NCI-H1694 treated with DMSO at 0.1 percent for 48 hours (cell line): ENCODE measurements at places on chromosomes 6 and 20.

DNA sequence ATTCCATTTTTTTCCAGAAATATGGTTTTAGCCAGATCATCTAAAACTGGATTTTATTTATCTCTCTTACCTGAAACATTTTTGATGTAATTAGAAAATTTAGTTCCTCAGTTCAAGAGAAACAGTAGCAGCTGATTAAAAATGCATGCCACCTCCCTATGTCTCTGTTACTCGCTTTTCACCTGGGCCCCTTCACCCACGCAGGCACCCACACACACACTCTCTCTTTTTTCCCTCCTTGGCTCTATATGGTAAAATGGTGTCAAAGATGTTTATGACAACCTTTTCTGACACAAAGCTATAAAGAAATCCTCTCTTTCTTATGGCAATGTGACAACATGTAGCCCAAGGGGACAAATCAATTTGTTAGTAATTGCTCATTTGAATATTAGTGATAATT, 5.8 kb upstream of the SGK1 start:
- DNase-seq, result no peak

GRCh38 chr20:1301031-1301529, 27.9 kb downstream of the SDCBP2 start:
- DNase-seq, result no peak

DNA sequence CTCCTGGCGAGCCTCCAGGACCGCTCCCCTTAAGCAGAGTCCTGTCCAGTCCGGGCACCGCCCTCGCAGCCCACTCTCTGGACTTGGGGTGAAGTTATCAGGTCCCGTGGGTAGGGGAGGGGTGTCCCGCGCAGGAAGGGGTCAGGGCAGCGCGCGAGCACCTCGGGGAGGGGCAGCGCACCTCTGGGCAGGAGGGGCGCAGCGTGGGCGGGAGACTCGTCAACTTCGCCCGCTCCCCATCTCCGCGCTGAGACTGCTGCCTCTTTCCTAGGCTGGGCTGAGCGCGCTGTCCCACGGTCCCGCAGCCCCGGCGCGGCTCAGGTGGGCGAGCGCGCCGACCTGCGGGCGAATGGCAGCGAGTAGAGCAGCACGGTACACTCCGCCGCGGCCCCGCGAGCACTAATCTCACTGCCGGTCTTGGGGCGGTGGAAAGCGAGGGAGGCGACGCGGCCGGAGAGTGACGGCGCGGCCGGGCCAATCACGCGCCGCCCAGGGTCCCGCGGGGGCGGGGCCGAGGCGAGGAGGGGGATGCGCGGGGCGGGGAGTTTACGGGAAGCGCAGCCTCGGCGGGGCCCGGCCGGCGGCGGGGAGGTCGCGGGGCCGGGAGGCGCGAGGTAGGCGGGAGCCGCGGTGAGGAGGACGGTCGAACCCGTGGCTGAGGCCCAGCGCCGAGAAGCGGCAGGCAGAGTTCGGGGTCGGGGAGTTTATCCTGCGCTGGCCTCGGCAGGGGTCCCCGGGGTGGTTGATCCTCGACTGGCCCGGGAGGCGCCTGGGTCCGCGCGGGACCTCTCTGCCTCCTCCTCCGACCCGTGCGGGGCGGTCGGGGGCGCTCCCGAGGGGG, at the start of gene MAN1A1:
TSS of gene MAN1A1 (minus strand) at position 401 of the 841 bp plus-strand sequence. CDS start 696 bp downstream, outside the sequence.
- DNase-seq, result peak; percentile 49

GRCh38 chr6:127538750-127539264, 19.7 kb upstream of the MTCL3 start:
- no peak for DNase-seq

- no peak for DNase-seq
These were observed 501.2 kb downstream of the MMUT start for GRCh38 chr6:48961781-48962415.

DNA sequence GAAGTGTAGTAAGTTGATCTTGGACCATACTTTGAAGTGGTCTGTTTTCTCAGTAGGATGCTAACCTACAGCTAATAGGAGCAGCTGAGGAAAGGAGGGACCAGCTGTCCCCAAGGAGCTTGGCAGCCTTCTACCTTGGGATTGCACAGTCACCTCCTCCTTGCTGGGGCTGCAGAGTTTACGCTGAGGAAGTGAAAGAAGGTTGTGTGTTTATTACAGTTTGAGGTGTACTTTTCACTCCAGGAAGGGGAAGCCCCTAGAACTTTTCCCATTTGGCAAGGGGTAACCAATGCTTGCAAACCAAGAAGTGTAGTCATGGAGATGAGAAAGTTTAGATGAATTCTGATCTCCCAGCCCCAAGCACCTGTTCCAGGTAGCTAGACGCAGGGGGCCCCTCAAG, 58.8 kb downstream of the BMP6 start:
- DNase-seq, result no peak

DNA sequence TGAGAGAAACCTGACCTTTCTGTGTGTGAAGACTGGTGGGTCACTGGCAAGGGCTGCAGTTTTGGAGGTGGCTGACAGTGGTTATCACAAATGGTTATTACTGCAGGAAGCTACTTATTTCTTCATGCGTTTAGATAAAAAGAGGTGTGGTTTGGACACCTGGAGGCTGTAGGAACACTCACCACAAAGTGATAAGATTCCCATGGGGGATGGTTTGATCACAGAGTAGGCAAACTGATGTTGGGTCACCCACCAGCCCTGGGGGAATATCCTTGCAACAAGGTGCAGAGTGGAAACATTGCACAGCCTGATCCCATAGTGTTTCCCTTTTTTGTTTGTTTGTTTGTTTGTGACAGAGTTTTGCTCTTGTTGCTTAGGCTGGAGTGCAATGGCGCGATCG, 33.9 kb upstream of the RNGTT start:
- no peak for DNase-seq

DNA sequence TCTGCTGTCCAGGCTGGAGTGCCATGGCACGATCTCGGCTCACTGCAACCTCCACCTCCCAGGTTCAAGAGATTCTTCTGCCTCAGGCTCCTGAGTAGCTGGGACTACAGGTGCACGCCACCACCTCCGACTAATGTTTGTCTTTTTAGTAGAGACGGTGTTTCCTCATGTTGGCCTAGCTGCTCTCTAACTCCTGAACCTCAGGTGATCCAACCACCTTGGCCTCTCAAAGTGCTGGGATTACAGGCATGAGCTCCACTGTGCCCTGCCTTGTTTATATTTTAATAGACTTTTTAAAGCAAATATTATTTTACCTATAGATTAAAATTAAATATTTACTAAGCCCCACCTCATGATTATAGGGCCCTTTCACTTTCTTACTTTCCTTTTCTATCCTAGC, 483.2 kb upstream of the EPHA7 start:
- no peak for DNase-seq
